ENCODE measurements at places on chromosomes 7 and 10.

DNA sequence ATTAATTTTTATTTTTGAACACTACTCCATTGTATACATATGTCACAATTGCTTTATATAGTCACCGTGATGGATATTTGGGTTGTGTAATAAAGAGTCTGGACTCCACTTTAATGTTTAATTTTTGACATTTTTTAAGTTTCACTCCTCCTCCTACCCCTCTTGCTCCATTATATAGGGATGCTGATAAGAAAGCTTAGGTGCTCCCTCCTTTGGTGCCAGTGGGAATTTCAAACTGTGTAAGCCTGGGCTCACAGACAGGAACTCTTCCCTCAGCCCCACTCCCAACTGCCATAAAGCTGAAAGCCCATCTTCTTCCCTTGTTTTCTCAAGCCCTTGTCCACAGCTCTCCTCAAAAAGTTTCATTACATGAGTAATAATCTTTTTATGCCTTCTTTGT, 47.6 kb downstream of the TWIST1 start:
- no peak for DNase-seq

- DNase-seq: no peak
These were observed 104.6 kb downstream of the HGF start for GRCh38 chr7:81665236-81665635.

DNA sequence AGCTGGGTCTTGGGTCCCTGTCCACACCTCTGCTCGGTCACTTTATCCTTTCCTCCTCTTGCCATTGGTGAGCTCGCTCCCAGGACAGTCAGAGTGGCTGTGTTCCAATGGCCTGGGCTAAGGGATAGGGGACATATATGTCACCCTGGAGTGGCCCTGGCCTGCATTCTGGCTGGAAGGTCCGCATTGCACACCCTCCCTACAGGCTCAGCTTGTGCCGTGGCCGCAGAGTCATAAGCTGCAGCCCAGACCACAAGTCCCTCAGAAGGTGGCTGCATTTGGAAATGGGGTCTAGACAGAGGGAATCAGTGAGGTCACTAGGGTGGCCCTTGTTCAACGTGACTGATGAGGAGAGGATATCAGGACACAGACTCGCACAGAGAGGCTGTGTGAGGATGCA, 363.8 kb upstream of the SHH start:
- no peak for DNase-seq

GRCh38 chr7:15524077-15524476, 37.7 kb downstream of the AGMO start:
- DNase-seq: no peak

GRCh38 chr10:69816521-69816920, 14.8 kb downstream of the COL13A1 start:
- no peak for DNase-seq

GRCh38 chr7:32250471-32251260, 180.5 kb upstream of the PDE1C start:
- no peak for DNase-seq

Data from AG04450 (cell line).